ENCODE measurements at places on chromosomes 4 and X.
A peak's percentile ranks its signal among the peaks of the same experiment; 100 is the strongest.

DNA sequence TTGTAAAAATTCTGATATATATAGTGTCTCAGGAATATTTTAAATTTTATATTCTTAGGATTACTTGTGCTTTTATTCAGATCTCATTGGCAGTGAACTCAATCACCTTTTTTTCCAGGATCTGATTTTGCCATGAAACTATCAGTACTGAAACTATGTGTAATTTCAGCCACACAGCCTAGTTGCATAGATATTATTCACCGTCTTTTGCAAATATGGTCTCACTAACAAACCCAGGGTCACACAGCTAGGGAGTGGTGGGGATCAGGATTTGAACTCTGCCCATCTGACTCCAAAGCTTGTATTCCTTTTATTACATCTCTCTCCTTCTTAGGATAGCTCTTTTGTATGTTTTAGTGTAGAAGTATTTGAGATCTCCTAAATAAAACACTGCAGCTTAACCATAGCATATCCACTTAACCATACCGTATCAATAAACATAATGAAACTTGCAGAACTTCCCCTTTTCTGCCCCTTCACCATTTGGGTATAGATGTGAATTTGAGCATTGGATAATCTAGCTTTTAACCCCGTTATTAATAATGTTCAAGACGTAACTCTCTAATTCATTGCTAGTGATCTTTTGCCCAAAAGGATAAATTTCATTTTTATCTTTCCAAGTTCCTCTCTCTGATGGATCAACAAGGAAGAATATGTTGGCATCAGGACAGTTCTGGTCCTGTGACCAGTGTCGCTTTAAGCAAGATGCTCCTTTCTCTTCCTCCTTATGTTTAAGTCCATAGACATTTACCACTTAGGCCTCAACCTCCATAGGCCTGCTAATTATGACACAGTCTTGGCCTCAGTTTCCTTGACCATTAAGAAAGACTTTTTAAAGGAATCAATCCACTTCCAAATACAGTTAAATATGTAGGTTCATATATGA, 74.6 kb downstream of the RAPGEF2 start:
- DNase-seq: no peak

DNA sequence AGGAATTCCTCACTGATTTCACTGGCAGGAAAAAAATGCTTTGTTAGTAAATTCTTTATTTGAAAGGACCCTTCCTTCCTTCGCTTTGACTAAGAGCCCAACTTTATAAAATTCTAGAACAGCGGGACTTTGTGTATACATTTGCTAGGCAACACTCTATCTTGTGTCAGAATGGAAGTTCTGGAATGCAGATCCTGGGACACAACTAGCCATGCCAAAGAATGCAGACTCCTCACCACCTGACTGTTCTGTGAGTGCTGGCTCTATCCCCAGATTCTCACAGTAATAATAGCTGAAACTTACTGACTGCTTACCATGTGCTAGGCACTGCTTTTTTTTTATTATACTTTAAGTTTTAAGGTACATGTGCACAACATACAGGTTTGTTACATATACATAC, 73.3 kb upstream of the ZDHHC15 start:
- no peak for DNase-seq

DNA sequence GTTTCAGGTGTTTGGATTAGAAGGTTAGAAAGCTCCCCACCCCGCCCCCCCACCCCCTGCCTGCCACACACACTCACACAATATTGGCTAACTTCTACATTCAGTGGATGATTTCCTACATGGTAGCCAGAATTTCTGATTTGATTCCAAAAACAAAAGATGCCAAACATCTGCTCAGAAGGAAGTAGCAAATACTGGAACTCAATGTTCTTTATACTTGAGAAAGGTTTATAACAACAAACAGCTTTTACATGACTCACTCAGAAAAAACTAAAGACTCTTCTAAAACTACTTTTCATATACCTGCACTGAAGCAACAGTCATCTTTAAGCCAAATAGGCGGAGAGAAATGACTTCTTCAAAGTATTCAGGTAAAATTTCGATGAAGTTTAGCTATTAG, 750.5 kb upstream of the POU3F4 start:
- DNase-seq: no peak

- no peak for DNase-seq
Observed at GRCh38 chr4:33349376-33349775, 2629.2 kb downstream of the PCDH7 start.

DNA sequence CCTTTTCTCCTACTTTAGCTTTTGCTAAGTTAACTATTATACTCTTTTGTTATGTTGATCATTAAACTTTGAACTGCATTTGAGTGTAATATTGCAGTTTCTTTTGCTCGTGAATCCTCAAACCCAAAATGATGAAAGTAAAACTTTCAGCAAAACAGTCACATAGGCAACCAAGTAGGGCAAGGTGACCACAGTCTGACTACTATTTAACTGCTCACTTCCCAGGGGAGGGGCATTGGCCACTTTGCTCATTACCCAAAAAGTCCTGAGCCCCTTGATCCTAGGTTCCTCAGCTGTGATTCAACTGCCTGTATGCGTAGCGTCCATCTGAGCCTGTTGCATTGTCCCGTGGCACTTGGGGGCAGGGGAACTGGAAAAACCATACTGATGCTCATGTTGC, 17.0 kb downstream of the RBMX2 start:
- no peak for DNase-seq

DNA sequence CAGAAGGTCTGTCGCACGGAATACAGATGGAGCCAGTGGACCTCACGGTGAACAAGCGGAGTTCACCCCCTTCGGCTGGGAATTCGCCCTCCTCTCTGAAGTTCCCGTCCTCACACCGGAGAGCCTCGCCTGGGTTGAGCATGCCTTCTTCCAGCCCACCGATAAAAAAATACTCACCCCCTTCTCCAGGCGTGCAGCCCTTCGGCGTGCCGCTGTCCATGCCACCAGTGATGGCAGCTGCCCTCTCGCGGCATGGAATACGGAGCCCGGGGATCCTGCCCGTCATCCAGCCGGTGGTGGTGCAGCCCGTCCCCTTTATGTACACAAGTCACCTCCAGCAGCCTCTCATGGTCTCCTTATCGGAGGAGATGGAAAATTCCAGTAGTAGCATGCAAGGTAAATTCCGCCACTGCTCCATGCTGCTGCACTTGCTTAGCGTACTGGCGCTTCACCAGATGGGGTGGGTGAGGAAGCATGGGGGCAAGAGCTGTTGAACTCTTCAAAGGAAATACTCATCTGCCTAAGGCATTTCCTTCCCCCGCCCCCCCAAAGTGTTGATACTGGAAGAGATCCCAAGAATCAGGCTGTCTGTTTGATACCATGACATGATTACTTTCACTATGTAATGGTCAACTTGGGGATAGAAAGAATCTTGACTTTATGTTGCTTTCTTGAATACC, 24.8 kb downstream of the KLF3 start:
- DNase-seq: no peak

- DNase-seq: peak; percentile 54
Observed at GRCh38 chr4:68271851-68272357, 26.4 kb upstream of the TMPRSS11B start.

GRCh38 chr4:184408684-184409081, 65.7 kb downstream of the IRF2 start:
- DNase-seq: no peak

DNA sequence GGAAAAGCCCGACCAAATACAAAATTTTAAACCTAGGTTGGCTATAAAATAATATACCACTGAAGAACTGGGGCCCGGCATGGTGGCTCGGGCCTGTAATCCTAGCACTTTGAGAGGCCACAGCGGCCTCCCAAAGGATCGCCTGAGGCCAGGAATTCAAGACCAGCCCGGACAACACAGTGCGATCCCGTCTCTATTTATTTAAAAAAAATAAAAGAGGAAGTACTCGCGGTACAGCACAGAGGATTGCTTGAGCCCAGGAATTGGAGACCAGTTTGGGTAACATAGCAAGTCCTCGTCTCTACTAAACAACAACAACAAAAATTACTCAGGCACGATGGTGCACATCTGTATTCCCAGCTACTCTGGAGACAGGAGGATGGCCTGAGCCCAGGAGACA, 44.8 kb upstream of the CDKN2AIP start:
- DNase-seq: no peak

- peak; percentile 69 for DNase-seq
Observed at GRCh38 chr4:147731580-147732517, at the start of gene ARHGAP10. Gene ARHGAP10 (plus strand): TSS chr4:147732088. CDS start chr4:147732302, 214 bp downstream.

DNA sequence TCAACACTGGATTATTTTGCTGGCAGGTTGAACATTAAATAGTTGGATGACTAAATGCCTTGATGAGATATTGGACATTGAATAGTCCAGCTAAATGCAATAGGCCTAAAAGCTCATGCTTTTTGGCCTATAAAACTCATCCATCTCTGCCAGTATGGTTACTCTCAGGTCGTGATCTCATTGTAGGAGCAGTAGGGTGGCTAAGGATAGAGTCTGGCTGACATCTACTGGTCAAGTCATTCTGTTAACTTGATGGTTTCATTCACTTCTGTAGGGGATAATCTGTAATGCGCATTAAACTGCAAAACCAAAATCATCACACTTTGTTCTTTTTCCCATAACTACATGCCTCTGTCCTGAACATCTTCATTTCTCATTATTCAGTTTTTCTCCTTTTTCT, 227.0 kb downstream of the DKK2 start:
- DNase-seq: no peak

DNA sequence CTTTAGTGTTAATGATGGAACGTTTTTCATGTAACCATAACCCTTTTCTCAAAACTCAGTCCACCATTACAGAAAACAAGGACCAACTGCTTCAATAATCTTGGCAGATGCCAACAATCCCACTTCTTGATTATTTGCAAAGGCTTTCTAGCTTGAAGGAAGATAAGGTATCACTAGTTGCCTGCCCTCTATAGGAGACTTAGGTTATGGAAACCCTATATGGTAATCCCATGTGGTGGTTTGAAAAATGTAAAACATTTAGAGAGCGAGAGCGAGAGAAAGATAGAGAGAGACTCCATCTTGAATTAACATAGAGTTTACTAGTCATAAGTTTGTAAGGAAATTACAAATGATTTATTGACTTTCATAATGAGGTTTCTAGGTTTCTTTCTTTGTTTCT, 1627.5 kb upstream of the TENM3 start:
- DNase-seq: no peak

DNA sequence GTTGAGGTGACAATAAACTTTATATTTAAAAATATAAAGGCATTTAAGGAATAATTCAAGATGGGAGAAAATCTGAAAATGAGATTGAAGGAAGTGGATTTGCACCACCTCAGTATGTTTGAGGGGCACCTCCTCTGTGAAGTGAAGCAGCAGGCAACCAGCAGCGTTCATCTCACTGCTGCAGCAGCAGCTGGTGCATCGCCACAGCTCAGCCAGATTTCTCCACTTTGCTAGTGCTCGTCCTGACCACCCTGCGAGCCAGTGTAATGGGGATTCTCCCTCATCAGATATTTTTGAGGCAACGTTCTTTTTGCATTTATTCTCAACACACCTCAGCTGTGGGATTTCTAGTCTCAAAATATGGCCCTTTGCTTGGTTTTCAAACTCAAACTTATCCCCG, 13.9 kb downstream of the LRAT start:
- DNase-seq: no peak

GRCh38 chrX:103066606-103067005, 2.6 kb upstream of the BEX1 start:
- DNase-seq: no peak

GRCh38 chr4:183591301-183591700, 67.7 kb downstream of the RWDD4 start:
- no peak for DNase-seq

DNA sequence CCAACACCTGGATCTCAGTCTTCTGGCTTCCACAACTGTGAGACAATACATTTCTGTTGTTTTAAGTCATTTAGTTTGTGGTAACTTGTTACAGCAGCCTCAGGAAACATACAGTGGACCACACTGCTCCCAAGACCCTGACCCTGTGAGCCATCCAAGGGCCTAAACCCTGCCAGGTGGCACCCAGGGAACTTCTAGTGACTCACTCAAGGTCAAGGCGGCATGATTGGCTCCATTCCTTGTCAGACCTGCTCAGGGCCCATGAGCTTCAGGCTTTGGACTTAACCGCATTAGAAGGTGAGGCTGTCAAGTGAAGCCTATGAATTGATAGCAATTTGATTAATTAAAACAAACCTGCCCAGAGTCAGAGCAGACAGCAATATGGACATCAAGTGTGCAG, 165.7 kb upstream of the MAMLD1 start:
- DNase-seq: no peak

DNA sequence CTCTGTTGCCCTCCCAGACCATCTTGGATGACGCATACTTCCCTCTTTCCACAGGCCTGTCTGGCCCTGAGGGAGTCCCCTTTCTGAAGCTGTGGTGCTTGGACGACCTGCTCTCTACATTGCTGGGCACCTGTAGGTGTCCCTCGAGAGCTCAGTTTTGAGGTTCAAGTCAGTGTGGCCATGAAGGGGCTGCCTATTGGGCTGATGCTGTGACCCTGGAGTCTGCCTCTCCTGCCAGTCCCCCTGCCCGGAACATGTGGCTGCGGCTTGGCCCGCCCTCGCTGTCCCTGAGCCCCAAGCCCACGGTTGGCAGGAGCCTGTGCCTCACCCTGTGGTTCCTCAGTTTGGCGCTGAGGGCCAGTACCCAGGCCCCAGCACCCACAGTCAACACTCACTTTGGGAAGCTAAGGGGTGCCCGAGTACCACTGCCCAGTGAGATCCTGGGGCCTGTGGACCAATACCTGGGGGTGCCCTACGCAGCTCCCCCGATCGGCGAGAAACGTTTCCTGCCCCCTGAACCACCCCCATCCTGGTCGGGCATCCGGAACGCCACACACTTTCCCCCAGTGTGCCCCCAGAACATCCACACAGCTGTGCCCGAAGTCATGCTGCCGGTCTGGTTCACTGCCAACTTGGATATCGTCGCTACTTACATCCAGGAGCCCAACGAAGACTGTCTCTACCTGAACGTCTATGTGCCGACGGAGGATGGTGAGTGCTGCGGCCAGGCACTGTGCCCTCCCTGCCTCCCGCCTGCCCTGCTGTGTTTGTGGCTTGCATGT, 3.0 kb downstream of the NLGN3 start:
- no peak for DNase-seq

GRCh38 chr4:177728361-177729152, 286.3 kb upstream of the AGA start:
- DNase-seq: no peak

DNA sequence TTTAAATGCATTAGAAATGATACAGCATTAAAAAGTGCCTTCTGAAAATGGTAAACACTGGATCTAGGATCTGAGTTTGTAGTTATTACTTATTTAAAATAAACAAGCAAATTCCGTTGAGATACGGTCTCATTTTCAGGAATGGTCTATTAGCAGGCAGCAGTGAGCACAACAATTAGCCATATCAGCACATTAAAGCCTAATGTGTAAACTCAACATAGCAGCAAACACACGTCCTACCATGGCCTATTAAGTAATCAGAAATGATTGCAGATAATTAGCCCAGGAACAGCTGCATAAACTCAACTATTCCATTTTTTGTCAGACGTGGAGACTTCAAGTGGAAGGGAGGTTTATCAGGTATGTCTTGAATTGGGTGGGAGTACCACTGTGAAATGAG, 61.8 kb downstream of the NEIL3 start:
- no peak for DNase-seq

GRCh38 chr4:185134307-185134869, 8.7 kb upstream of the SLC25A4 start:
- peak; percentile 41 for DNase-seq

- no peak for DNase-seq
Observed at GRCh38 chr4:675980-676870, 1.9 kb downstream of the MYL5 start.
